ENCODE measurements at places on chromosomes 3 and 15.

GRCh38 chr3:143147707-143148106 lies 28.1 kb downstream of the CHST2 start:
- no peak for DNase-seq

GRCh38 chr15:88493844-88494243 lies 26.3 kb downstream of the MRPS11 start:
- DNase-seq: no peak

GRCh38 chr3:69084326-69085167 lies at the start of gene ARL6IP5:
Gene ARL6IP5, plus strand, starts transcription at chr3:69084937. Its CDS starts 111 bp downstream, at chr3:69085048.
- DNase-seq: peak; percentile 88

- no peak for DNase-seq
Observed at GRCh38 chr15:85692321-85692720, 102.4 kb downstream of the KLHL25 start.

- DNase-seq: no peak
Observed at GRCh38 chr3:142602619-142603385, 6.6 kb downstream of the PLS1 start.

- no peak for DNase-seq
Observed at GRCh38 chr15:42401544-42402454, 42.5 kb downstream of the CAPN3 start.

- no peak for DNase-seq
Observed at GRCh38 chr3:63918321-63918720, 6.1 kb upstream of the SCAANT1 start.

DNA sequence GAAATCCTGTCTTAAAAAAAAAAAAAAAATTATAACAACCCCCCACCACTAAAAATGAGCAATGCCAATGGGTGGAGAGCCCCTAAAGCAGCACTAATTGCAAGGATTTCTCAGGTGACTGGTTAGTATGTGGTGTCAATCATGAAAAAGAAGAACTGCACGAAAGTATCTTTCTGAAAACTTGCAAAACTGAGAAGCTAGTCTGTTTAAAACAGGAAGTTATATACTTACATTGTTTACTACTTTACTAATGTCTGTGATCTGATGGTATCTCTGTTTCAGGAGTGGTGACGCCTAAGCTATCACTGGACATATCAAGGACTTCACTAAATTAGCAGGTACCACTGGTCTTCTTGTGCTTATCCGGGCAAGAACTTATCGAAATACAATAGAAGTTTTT lies at the start of gene CCR3:
CCR3 (plus strand) TSS at position 341 of the 400 bp plus-strand sequence. CDS start 22,699 bp downstream, outside the sequence.
- no peak for DNase-seq

DNA sequence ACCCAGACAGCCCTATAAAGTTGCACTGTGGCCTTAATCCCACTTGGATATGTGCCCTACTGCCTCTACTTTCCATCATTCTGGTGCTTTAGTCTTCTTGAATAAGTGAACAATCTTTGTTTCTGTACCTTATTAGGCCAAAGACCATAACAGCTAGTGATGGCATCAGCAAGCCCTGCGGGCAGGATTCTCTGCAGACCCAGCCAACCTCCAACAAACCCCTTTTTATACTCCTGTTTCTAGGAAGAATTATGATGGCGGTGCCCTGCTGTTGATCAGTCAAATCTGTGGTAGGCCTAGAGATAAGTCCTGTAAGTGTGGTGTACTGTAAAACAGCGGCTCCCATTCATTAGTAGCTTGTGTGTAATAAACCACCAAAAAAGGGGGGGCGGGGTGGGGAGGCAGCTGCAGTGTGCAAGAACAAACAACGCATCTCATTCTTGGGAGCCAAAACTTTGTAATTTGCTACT lies 40.5 kb downstream of the SOX2 start:
- peak; percentile 77 for DNase-seq

DNA sequence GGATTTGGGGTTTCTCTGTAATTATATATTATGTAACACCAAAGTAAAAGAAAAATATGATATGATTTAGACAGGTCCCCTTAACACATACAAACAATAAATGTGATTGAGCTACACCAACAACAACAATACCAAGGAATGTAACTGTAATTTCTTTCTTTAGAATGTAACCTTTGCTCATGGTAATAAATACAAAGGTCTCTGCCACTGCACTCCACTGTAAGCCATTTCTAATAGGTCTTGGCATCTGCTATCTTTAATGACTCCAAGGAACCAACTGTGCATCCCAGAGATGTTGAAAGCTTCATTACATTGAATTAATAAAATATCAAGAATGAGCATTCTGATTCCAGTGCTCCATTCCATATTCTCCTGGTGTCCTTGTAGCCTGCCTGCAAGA lies 88.8 kb downstream of the PDZRN3 start:
- no peak for DNase-seq

DNA sequence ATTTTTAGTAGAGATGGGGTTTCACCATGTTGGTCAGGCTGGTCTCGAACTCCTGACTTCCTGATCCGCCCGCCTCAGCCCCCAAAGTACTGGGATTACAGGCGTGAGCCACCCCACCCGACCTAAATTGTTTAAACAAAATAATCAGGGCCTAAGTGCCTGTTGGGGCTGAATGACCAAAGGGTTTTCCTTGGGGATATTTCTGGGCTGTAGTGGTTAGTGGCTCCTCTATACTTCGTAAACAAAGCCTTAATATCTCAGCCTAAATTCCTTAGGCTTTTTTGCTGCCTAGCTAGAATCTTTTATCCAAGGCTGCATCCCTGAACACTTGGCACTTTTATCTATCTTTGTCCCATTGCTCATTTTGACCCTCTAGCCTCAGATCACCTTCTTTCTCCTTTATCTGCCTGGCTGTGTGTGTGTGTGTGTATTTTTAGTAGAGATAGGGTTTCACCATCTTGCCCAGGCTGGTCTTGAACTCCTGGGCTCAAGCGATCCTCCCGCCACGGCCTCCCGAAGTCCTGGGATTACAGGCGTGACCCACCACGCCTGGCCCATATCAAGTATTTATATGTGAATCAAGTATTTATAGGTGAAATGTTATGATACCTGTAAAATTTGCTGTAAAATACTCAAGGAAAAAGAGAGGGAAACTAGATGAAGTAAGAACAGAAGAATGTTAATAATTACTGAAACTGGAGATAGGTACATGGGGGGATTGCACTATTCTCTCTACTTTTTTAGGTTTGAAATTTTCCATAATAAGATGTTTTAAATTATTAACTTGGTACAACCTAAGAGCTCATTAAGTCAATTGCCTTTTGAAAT lies 1.8 kb downstream of the NUSAP1 start:
- DNase-seq: no peak

GRCh38 chr3:172260381-172260780 lies 187.9 kb downstream of the GHSR start:
- DNase-seq: no peak

GRCh38 chr15:98528046-98528725 lies 120.2 kb upstream of the IGF1R start:
- no peak for DNase-seq

DNA sequence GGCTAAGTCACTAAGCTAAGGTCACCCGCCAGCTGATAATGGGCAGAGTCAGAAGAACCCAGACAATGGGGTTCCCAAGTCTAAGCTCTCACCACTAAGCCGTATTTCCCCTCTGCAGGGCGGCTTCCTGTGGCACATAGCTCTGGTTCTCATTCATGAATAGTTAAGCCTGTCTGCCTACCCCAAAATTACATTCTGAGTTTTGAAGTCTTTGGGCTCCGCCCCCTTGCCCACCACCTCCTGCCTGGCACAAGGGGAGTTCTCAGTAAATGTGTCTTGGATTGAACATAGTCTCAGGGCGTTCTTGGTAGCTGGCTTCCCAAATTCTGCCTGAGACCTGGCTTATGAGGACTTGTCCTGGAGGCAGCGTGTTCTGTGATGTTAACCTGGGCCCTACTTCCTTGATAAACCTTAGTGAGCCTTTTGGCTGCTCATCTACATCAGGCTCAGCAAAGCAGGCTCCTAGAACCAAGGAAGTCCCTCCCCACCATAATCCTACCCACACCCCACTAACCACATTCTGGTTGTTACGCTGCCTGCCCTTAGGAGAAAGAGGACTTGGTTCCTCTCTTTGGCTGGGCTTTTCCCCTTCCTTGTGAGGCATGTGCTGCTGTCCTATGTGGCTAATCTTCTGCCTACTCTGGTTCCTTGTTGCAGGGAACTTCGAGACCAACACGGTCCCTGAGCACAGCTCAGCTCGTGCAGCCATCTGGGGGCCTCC lies 54.9 kb downstream of the STARD5 start:
- no peak for DNase-seq

GRCh38 chr15:99239545-99240198 lies 9.7 kb downstream of the TTC23 start:
- no peak for DNase-seq

DNA sequence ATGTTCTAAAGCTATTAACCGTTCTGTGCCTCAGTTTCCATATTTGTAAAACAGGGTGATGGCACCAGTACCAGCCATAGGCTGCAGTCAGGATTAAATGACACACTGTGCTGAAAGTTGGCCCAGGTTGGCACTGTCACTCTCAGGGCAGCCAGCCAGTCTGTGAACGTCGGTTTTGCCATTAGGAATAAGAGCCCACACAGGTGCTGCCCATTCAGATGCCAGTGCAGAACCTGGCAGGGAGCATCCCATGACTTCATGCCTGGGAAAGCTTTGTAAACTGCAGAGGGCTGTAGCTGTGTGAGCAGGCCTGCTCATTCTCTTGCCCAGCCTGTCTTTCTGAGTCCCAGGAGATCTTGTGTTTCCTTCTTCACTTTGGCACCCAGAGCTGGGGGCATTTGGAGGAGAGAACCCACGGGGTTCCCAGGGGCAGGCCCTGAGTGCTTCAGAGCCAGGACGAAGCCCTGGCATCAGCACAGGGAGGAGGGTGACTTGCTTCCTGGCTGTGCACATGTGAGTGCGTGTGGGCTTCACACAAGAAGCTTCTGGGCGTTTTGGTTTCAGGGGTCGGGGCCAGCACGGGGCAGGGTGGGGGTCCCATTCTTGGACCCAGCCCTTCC lies 46.9 kb downstream of the ZNF710 start:
- no peak for DNase-seq

- DNase-seq: no peak
Observed at GRCh38 chr3:169939320-169939719, 27.3 kb upstream of the SEC62 start.

DNA sequence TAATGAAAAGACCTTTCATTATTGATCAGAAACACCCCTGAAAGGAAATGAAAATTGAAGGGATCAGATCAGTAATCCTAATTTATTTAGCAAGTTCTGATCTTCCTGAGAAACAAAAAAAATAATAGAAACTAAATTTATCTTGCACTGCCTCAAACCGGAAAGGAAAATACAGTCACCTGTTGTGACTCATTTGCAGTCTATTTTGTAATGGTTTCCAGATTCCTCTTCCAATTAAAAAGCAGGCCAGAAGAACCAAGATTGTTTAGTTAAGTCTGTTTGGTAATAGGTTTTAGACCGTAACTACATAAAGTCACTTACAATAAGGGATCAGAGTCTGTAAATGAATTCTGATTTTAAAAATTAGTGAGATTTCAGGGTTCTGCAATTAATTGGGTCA lies 49.7 kb upstream of the ATOSA start:
- no peak for DNase-seq

DNA sequence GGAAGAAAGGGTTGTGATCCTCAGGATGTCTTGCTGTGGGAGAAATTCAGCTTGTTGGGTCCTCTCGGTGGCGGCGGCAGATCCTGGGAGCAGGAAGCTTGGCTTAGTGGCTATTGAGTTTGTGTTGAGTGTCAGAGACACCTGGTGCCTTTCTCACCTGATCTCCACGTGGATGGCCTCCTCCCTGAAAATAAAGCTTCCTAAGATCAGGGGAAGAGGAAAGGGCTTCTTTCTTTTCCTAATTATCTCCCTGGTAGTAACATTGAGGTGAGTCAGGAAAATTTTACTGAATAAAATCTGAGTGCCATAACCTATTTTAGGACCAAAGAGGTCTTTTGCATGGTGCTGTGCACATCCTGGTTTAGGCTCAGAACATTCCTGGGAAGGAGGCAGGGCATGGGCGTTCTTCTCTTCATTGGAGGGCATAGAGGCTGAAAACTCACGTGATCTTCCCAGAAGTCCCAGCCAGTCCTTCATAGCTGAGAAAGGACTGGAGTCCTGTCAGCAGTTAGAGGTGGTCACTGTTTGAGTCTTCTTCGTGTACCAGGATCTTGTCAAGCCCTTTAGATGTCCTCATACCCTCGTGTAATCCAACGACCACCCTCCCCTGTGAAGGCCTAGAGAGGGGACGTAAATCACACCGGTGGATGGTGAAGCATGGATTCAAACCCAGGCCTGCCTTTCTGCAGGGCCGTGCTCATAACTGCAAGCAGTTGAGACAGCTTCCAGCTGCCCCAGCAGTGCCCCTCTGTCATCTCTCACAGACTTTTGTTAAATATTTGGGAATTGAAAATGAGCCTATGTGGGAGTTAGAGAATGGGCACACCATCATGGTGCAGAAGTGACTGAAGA lies 1.1 kb downstream of the CMTM8 start:
- no peak for DNase-seq

DNA sequence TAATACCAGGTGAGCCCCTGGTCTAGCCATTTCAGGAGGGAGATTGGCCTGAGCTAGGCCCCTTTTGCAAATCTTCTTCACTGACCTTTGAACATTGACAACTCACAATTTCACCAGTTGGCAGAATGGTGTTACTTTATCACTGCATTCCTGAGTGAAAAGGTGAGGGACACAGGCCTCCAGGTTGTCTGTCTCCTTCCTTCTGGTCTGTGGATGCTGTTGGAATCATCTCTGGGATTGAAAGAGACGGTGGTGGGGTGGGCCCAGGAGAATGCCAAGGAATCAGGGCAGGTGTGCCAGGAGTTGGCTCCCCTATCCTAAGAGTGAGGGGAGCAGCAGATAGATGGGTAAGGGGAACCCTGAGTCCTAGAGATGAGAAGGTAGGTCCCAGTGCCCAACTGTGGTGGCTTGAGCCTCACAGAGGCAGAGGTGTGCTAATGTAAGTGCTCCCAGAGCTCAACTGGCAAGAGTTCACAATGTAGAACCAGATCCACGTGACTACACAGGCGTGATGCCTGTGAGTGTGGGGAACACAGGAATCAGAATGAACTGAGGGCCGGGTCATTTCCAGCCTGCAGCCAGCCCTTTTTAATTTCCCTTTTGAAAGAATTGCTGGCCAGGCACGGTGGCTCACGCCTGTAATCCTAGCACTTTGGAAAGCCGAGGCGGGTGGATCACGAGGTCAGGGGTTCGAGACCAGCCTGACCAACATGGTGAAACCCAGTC lies 11.2 kb downstream of the C3orf62 start:
- DNase-seq: no peak

- DNase-seq: peak; percentile 78
Observed at GRCh38 chr3:192727032-192727847, at the start of gene FGF12. Gene FGF12, minus strand, starts transcription at chr3:192727541.

- DNase-seq: no peak
Observed at GRCh38 chr3:188468196-188468595, 314.2 kb downstream of the LPP start.

- no peak for DNase-seq
Observed at GRCh38 chr15:50493625-50494024, 52.8 kb downstream of the USP50 start.

GRCh38 chr15:68234060-68234459 lies 4.5 kb upstream of the CLN6 start:
- no peak for DNase-seq

- DNase-seq: no peak
Observed at GRCh38 chr3:51384055-51384725, 901 bp upstream of the MANF start.

- no peak for DNase-seq
Observed at GRCh38 chr3:140219291-140219690, 284.3 kb downstream of the CLSTN2 start.

GRCh38 chr3:95037927-95038326 lies 975.1 kb downstream of the NSUN3 start:
- no peak for DNase-seq

Measured in hypothalamus (tissue), 51 donors.